ENCODE measurements at places on chromosomes 1 and 21. TPM values are rescaled to one million over a fixed set of nuclear protein-coding genes. Genes with fewer than 3 reads are reported as not detected.

Gene FCGR3B
- total RNA-seq, result 0.99 TPM

Gene TMEM125
- total RNA-seq, result 1.6 TPM

Gene LCE6A
- total RNA-seq, result not detected

Gene LCA5L
- 3.8 TPM for total RNA-seq

Gene TRABD2B
- total RNA-seq, result 0.82 TPM

Gene IQCC
- 5.9 TPM for total RNA-seq

Gene OR10J1
- total RNA-seq, result not detected

Gene HAO2
- not detected for total RNA-seq

Gene HES2
- total RNA-seq, result 1.2 TPM

Gene CD53
- 11.1 TPM for total RNA-seq

Gene PDPN
- 14.1 TPM for total RNA-seq

Gene BMP8A
- total RNA-seq, result not detected

Gene SPRR2E
- total RNA-seq, result not detected

Gene HLX
- 6.2 TPM for total RNA-seq

Gene RRAGC
- 26.5 TPM for total RNA-seq

Gene PROX1
- 92.5 TPM for total RNA-seq

Gene KCNE2
- total RNA-seq, result not detected

Gene GOLT1A
- not detected for total RNA-seq

Gene PTPRU
- 77.4 TPM for total RNA-seq

Gene AADACL4
- total RNA-seq, result not detected

Gene GPR157
- total RNA-seq, result 2.5 TPM

Gene IL10
- not detected for total RNA-seq

Gene GCSAML
- total RNA-seq, result 0.82 TPM

Gene CYP4X1
- 6.3 TPM for total RNA-seq

Gene TAS1R3
- 0.77 TPM for total RNA-seq

Gene RAB7B
- 5.3 TPM for total RNA-seq

Gene HSD11B1
- total RNA-seq, result 0.77 TPM

Gene RPE65
- 37.7 TPM for total RNA-seq

Gene EVA1B
- 18.7 TPM for total RNA-seq

Gene SLC6A9
- 35.0 TPM for total RNA-seq

Gene CYP4A11
- not detected for total RNA-seq

Gene PPIE
- total RNA-seq, result 33.5 TPM

Gene OR2T33
- total RNA-seq, result not detected

Gene MSH4
- total RNA-seq, result 0.77 TPM

Gene UBL4B
- 1.3 TPM for total RNA-seq

Gene RNU1-4
- total RNA-seq, result under 0.01 TPM

Gene AK5
- total RNA-seq, result 11.2 TPM

Gene NLRP3
- 2.2 TPM for total RNA-seq

Gene ACTL8
- not detected for total RNA-seq

Gene ARHGAP30
- 2.1 TPM for total RNA-seq

Gene CAMTA1
- 118 TPM for total RNA-seq

Gene ABCA4
- 113 TPM for total RNA-seq

Gene MTARC1
- 13.1 TPM for total RNA-seq

Gene IL22RA1
- total RNA-seq, result not detected

Gene AMY1C
- total RNA-seq, result not detected

Gene VASH2
- total RNA-seq, result 47.9 TPM

Gene TRIM62
- 6.0 TPM for total RNA-seq

Data from camera-type eye (tissue), 1 donor.